Islet precursor cell (in vitro differentiated cells): ENCODE measurements at places on chromosomes 12 and 14.

DNA sequence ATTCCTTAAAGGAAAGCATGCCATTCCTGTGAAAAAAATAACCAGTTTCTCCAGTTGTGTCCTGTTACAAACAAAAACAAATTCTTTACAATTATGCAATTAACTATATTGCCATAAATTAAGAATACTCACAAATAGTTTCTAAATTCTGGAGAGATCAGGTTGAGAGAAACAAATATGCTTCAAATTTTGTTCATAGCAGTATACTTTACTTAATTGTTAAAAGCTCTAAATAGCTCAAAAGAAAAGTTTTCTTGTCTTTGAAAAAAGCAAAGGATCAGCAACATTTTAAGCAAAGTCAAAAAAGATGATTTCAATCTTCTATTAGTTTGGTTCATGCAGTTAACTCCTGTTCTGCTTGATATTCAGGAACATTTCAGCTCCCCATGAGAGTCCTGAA, 109.7 kb downstream of the EML1 start:
- DNase-seq = no peak

DNA sequence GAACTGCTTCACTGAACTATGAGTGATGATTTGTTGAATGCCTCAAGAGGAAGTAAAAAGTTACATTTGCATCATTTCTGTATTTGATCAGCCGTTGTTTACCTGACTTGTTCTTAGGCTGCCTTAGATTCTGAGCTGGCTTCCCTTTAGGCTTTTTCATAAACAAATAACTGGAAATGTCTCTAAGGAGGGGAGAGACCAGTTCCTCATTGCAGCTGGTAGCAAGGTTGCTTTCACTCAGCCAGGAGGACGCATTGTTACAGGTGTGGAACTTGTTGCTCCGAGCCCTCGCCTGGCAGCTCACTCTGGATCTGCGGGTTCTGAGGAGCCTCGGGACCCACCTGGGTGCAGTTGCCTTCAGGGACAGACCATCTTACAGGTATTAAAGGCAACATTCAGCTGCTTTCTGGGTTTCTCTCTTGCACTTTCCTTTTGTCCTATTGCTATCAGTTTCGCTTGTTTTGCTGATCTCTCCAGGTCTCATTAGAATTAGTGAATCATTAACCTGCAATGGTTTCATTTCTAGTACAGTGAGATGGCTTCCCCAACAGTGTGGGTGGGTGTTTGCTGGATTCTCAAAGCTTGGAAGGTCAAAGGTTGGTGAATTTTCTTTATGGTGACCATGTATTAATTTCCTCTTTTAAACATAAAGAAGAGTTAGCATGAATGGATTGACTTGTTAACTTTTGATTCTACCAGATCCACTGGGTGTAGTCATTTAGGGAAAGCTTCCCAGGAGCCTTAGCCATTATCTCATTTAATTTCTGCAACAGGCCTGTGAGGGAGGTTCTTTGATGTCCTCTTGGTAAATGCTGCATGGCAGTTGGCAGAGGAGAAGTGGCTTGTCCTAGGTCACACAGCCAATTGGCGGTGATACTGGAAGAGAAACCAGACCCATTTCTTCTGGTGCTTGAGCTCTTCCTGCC, at the start of gene PLEKHG7:
Gene PLEKHG7, plus strand, starts transcription at position 236 of the 926 bp plus-strand sequence. CDS start 3,643 bp downstream, outside the sequence.
- no peak for DNase-seq

- no peak for DNase-seq
These were observed 79.0 kb downstream of the ARL6IP4 start for GRCh38 chr12:123059500-123059899.

- no peak for DNase-seq
These were observed 206.2 kb downstream of the NAV3 start for GRCh38 chr12:78036874-78037273.

- DNase-seq = no peak
These were observed 404.7 kb downstream of the APAF1 start for GRCh38 chr12:99049774-99050173.
